Amniotic epithelial cell (primary cell): ENCODE measurements at places on chromosomes 3 and 15.

DNA sequence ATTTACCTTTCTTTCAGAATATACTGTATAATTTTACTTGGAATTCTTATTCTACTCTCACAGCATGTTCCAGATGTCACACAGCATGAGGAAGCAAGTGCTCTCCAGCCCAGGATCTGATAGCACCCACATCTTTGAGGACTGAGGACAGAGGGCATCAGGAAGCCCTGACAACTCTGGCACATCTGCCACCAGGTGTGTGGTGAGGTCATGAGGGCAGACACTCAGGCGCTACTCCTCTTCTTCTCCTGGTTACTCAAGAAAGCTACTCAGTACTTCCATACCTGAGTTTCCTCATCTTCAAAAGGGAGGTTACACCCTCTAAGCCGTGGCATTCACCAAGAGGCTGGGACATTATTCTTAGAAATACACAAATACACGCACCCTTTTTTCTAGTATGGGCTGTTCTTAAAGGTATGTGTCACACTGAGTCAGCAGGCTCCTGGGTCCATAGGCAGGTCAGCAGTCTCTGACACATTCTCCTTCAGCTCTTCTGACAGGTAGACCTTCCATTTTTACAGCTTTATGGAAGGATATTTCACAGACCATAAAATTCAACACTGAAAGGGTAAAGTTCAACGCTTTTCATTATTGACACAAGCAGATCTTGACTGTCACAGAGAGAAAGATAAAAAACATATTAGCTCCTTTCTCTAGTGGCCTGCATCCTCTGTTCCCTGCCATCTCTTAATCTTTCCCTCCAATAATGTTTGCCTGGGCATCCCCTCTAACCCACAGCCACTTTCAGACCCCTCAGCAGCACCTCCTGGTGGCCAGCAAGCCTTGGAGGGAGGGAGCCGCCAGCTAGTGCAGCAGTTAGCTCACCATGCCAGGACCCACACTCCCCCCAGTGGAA is 103.2 kb upstream of the TJP1 start:
- peak; percentile 78 for DNase-seq

GRCh38 chr3:113079218-113079961 is 88.6 kb downstream of the GTPBP8 start:
- no peak for DNase-seq

DNA sequence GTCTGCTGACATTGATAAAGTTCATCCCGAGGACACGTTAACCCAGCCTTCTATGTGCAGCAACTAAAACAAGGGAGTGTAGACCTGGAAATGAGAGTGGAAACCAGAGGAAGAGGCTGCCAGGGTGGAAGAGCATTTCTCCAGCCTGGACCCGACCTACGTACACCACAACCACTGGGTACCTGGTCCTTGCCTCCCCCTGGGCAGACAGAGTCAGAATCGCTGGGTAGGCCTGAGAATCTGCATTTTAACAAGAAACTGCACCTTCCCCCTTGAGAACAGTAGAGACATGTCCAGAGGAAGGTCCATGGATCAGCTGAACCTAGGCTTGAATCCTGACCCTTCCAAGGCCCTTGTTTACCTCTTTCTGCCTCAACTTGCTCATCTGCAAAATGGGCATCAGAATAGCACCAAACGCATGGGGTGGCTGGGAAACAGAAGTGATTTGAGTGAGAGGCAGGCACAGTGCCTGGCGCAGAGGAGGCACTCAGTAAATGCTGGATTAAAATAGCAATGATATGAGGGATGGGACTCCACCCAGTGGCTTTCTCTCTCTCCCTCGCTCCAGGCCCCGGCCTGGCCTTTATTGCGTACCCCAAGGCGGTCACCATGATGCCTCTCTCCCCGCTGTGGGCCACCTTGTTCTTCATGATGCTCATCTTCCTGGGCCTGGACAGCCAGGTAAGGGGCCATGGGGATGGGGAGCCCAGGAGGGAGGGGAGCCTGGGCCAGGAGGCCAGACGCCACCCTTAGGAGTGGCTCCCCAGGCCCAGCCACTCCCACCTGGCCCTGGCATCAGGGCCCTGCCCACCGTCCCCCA is 66.9 kb upstream of the SLC6A1 start:
- no peak for DNase-seq

DNA sequence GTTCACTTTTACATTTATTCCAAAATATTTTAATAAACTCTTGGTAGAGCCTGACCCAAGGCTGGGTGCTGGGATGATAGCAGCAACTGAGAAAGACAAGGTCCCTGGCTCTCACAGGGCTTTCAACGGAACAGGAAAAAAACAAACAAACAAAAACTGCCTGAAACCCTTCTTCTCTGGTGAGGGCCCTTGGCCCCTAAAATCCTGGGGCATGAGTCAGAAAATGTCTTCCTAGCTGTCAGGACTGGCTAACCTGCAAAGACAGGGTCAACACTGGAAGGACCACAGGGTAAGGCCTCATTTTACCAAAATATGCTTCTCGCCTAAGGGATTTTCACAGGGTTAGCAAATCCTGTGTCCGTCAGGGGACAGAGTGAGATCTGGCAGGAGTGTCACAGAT is 45.7 kb upstream of the WNT5A start:
- DNase-seq = no peak

DNA sequence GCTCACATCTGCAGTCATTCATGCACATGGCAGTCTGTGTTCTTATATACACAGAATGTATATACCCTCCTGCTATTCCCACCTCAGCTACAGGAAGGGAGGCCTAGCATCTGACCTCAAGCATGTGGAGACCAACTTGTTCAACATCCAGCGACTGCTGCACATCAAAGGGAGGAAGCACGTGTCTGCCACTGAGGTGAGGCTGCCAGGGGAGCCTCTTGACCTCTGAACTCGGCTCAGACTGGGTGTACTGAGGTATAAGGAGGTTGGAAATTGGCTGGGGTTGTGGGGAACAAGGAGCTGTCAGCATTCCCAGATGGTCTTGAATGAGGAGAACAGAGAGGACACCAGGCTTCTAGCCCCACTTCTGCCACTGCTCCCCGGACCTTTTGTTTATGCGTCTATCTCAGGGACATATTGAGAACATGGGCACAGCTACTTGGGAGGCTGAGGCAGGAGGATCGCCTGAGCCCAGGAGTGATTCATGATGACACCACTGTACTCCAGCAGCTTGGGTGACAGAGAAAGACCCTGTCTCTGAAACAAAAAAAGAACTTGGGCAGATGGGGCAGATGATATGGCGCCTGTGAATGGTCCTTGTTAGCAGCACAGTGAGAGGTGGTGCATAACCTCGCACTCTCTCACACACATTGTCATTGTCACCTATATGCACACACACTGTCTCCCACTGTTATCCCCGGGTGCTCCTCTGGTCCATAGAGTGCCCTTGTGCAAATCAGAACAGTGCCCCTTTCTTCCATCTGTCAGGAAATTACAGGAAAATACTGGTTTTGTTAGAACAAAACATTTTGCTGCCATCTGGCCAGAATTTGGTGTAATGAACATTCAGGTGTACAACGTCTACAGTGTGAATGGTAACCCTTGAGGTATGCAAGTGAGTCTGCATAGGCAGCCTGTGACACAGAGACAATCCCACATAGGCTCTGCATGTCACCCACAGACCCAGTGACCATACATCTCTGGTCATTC is 5.4 kb downstream of the VILL start:
- DNase-seq = no peak

- no peak for DNase-seq
Measured at GRCh38 chr15:93830221-93831080, 400.9 kb upstream of the MCTP2 start.

DNA sequence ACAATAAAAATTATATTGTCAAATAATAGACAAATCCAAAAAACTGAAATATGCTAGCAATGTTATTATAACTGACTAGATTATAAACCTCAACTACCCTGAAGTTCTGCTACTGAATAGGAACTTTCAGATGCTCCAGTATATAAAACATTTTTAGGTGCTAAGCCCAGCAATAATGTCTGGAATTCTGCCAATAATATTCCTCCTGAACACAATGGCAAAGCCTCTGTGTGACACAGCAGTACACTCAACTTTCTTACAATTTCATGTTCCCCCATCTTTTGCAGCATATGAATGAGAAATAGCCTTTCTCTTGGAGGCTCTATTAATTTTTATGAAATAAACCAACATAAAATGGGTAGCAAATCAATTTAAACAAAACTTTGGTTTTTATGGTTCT is 29.5 kb downstream of the ATOSA start:
- no peak for DNase-seq

GRCh38 chr15:68272721-68273271 is 4.7 kb upstream of the FEM1B start:
- peak; percentile 99 for DNase-seq

- DNase-seq = no peak
Measured at GRCh38 chr3:83655083-83655482, 1303.7 kb upstream of the CADM2 start.

DNA sequence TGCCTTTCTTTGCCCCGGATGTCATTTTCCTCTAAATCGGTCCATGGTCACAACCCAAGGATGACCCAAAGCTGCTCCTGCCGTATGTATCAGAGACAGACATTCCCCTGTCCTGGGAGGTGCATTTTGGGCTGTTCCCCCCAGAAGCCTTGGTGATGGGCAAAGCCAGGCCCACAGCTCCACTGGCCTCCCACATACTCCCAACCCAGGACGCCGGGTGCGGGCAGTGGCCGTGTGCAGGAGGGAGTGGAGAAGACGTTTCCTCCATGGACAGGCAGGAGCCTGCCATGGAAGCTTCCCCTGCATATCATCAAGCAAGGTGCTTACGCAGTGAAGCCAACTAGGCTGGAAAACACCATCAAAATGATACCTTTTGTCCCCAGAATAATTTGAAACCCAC is 175.0 kb downstream of the ATP10A start:
- DNase-seq = no peak

DNA sequence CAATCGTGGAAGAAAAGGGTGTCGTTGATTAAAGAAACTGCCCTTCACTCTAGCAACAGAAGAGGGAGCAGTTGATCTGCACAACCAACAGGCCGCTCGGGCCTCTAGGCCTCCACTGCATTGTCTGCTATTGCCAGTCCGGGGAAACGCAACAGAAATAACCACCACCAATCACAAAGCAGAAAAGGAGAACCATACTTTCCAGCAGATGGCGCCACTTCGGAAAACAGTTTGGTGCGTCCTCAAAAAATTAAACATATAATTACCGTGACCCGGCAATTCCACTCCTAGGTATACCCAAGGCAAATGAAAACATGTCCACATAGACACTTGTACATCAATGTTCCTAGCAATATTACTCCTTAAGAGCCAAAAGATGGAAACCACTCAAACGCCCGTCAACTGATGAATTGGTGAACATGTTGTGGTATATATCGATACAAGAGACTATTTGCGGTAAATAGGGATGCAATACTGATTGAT is 154.1 kb downstream of the TJP1 start:
- peak; percentile 92 for DNase-seq

- peak; percentile 74 for DNase-seq
Measured at GRCh38 chr3:49397470-49397869, 14.3 kb downstream of the RHOA start.

- DNase-seq = no peak
Measured at GRCh38 chr15:65077981-65078352, 1.4 kb downstream of the KBTBD13 start.

GRCh38 chr3:150396956-150397550 is 11.0 kb upstream of the TSC22D2 start:
- no peak for DNase-seq

GRCh38 chr3:43180027-43180426 is 74.1 kb upstream of the POMGNT2 start:
- peak; percentile 78 for DNase-seq

- peak; percentile 97 for DNase-seq
Measured at GRCh38 chr3:16148783-16149182, 25.7 kb upstream of the GALNT15 start.

GRCh38 chr3:66266551-66266950 is 45.8 kb downstream of the SLC25A26 start:
- no peak for DNase-seq

GRCh38 chr15:91482799-91483198 is 370.7 kb upstream of the SLCO3A1 start:
- DNase-seq = no peak

- DNase-seq = peak; percentile 90
Measured at GRCh38 chr3:55488398-55489055, 1.4 kb upstream of the WNT5A start.

DNA sequence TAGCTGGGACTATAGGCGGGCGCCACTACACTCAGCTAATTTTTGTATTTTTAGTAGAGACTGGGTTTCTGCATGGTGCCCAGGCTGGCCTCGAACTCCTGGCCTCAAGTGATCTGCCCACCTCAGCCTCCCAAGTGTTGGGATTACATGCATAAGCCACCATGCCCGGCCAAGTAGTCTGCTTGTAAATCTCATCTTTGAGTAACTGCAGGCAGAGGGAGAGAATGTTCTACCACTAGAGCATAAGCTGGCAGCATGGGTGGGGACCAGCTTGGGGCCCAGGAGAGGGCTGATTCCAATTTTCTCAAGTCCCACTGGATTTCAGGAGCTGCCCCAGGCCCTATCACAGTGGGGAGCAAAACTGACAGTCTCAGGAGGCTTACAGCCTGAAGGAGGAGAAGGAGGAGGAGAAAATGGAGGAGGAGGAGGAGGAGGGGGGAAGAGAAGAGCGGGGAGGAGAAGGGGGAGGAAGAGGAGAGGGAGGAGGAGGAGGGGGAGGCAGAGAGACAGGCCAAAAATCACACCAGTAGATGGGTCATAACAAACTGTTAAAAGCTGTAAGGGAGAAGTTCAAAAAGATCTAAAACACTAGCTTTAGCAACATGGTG is 229.1 kb upstream of the IGF1R start:
- no peak for DNase-seq

- no peak for DNase-seq
Measured at GRCh38 chr3:46468753-46469600, 4.3 kb upstream of the LTF start.

- peak; percentile 26 for DNase-seq
Measured at GRCh38 chr3:67635806-67636205, 18.6 kb downstream of the SUCLG2 start.

DNA sequence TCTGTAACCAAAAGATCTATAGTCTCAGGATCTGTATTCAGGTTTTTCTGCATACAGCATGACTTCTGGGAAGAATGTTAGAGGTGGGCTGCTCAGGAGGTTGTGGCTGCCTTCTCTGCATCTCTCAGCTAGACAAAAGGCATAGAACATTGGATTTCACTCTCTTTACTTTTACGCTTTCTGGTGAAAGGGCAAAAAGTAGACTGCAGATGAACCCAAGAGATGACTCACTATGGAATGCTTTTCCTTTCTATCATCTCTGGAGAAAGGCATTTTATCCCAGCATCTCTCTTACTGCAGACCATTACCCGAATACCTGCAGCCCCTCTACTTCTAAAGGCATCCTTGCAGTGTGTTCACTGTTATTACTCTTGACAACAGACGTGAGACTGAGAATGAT is 222.2 kb downstream of the WNT5A start:
- DNase-seq = peak; percentile 43

GRCh38 chr3:127307112-127307835 is 19.4 kb upstream of the PRR20G start:
- DNase-seq = no peak

DNA sequence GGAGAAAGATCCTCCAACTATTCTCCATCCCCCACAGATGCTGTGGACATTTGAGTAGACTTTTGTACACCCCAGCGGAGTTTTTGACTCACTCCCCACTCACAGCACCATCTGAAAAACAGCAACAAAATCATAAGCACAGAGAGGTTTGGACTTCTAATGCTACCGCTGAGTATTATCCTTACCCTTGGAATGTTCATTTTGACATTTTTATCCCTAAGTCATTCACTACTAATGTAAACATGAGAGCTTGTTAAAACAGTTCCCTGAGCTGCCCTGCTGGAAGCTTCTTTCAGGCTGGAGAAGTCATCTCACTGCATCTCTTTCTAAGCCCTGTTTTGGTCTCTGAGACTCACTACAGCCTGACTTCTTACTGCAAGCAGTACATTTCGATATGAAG is 1045.9 kb downstream of the MCTP2 start:
- DNase-seq = peak; percentile 78
